NT2/D1 (cell line): ENCODE measurements at places on chromosomes 5 and 9.
A peak's percentile ranks its signal among the peaks of the same experiment; 100 is the strongest.

GRCh38 chr5:96736937-96737336 lies 70.8 kb downstream of the ERAP1 start:
- DNase-seq: no peak

GRCh38 chr5:156322666-156323065 lies 4.3 kb upstream of the SGCD start:
- DNase-seq: no peak

- DNase-seq: no peak
These were observed 150.1 kb downstream of the DAB2IP start for GRCh38 chr9:121801579-121801978.

- no peak for DNase-seq
These were observed 13.3 kb upstream of the SEPTIN8 start for GRCh38 chr5:132790201-132790865.

DNA sequence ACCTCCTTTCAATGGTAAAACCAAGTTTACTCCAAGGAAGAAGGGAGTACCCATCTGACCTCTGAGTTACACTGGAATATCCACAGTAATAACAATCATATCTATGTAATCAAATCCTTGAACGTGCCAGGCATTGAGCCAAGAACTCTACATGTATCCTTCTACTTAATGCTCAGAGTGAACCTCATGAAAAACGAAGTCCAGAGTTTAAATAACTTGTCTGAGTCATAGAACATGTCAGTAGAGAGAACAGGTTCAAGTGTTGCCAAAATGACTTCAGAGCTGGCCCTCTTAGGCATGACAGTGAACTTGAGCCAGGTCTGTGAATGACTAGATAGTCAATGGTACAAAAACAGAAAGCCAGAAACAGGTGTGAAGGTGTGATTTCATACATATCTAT lies 164.1 kb upstream of the ZNF618 start:
- no peak for DNase-seq

- DNase-seq: no peak
These were observed 608 bp downstream of the ELOVL7 start for GRCh38 chr5:60843386-60843935.

GRCh38 chr5:132226516-132227234 lies 978 bp downstream of the P4HA2 start:
- no peak for DNase-seq

- DNase-seq: no peak
These were observed 599 bp downstream of the NMRK1 start for GRCh38 chr9:75087289-75087823.

DNA sequence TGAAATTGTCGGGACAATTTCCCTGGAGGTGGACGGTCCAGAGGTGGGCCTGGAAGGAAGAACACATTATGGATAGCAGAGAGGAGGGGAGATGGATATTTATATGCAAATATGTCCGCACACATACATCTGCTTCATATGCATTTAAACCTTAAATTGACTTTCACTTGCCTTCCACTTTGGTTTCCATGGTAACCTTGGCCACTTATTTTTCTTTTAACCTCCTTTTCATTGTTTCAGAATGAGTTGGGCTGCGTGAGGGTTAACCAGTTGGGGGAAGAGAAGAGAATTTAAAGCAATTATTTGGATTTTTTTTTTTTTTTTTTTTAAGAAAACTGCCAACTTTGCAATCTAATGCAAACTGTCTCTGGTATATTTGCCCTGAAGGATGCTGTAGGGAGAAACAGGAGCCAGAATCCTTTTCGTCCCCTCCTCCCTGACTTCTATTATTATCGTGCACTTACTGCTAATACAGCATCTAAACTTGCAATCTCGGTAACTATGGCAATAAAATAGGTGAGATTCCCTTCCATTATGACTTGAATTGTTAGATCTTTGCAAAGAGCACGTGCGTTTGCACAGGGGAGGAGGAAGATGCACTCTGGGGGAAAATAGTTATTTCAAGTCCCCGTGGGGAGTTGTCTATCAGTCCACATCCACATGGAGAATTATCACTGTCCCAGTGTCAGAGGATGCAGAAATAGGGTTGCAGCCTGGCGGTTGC lies 35.6 kb downstream of the TLR4 start:
- no peak for DNase-seq

DNA sequence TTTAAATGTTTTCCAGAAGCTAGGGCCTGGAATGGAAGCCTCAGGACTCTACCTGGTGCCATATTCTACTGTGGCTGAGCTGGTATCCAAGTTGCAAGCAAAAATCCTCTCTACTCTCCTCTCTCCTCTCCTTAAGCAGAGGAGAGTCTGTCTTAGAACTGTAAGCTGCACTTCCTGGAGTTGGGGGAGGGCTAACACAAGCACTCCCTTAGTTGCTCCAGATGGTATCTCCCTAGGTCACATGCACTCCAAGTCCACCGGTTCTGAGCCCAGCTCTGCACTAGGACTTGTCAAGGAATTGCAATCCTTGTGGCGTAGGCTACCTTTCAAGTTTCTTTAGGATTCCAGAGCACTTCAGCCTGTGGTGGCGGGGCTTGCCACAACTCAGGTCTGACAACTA lies 513.9 kb upstream of the RGMB start:
- no peak for DNase-seq

- DNase-seq: no peak
These were observed 16.0 kb downstream of the LYRM7 start for GRCh38 chr5:131186561-131187256.

DNA sequence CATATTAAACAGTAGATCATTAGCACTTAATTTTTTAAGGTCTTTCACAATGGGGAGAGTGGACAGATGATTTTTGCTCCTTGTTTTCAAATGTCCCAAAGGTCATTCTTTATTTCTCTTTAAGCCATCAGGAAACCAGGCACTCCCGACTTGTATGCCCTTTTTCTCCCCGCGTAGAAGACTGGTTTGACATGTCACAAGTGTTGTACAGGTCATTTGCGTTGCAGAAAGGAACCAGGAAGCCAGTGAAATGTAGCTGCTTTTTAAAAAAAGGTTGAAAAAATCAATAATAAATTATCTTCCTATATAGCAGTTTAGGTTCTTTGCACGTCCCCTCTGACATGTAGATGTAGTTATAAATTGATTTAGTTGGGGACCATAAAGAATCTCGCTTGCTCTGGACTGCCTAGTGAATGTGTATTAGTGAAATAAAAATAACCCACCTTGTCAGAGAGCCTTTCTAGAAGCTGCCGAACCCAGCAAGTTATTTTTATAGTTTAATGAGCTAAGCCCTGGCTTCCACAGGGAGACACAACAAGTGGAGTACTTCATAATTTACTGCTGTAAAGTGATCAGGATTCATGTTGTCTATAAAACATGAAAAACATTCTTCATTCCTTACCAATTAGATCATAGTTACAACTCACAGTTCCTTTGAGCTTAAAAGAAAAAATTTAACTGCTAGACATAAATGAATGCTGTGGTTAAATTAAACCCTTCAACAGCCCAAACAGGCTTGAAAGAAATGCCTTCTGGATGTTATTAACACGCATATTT lies 404.6 kb downstream of the CSNK1G3 start:
- DNase-seq: no peak

GRCh38 chr5:176578391-176578808 lies 29.3 kb downstream of the CDHR2 start:
- DNase-seq: peak; percentile 55

DNA sequence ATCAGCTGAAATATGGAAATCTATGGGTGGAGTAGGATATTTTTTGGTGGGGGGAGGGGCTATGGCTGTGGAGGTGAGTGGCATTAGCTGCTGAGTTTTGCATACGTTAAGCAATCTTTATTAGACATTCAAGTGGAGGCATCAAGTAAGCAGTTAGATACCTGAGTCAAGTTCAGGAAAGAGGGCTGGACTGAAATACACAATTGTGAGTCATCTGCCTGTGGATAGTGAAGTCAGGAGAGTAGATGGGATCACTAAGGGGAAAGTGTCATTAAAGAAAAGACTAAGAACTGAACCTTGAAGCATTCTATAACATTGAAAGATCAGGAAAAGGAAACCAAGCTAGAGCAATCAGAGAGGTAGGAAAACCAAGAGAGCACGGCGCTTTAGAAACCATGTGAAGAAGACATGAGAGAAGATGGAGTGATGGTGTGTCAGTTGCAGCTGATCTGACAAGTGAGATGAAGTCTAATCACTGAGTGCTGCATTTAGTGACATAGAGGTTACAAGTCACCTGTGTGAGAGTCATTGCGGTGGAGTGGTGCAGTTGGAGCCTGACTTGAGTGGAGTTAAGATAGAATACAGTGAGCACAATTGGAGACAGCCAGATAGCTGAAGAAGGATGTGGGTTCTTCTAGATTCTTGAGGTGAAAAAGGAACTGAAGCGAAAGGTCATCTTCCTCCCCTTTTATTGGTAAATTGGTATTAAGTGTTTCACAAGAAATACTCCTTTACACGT lies 88.7 kb downstream of the PIP5K1B start:
- DNase-seq: no peak

- no peak for DNase-seq
These were observed 75.4 kb downstream of the DOCK2 start for GRCh38 chr5:169712428-169712827.

- DNase-seq: no peak
These were observed 297.9 kb downstream of the TLE1 start for GRCh38 chr9:81391457-81391825.

DNA sequence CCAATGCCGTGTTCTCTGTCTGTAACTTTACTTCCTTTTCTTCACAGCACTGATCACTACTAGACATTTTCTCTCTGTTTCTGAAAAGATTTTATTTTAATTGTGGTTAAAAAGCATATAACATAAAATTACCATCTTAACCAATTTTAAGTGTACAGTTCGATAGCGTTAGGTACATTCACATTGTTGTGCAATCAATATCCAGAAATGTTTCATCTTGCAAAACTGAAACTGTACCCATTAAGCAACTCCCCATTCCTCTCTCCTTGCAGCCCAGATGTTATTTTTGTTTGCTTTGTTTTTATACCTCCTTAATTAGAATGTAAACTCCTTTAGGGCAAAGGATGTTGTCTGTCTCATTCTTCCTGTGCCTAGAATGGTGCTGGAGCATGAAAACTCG lies 47.5 kb downstream of the COL27A1 start:
- DNase-seq: no peak

- DNase-seq: no peak
These were observed 473.0 kb downstream of the CETN3 start for GRCh38 chr5:89936576-89936975.

DNA sequence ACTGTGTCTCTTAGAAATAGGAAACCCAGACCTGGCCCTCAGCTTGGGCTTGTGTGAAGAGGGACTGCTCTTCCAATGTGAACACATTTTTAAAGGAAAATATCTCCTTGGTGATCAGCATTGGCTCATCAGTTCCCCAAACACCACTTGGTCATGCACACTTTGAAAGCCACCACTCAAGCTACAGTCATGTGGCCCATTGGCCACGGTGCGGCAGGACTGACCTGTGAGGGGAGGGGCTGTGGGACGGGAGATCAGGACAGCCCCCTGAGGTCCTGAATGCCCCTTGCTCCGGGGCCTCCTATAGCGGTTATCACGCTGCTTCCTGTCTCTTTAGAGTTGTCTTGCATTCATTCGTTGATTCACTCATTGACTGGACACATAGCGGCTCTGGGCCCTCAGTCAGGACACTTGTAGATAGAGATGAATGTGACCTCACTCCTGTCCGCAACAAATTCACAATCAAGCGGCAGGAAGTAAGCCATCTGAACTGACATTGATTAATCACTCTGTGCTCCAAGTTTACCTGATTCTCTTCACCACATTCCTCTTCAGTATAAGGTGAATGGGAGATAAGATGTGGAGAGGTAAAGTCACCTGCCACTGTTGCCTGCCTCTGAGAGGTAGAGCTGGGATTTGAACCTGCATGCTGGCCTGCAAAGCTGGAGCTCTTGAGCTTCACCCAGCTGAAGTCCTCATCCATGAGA lies 73.1 kb downstream of the COL15A1 start:
- no peak for DNase-seq

GRCh38 chr5:159263569-159263905 lies 447 bp downstream of the UBLCP1 start:
- no peak for DNase-seq

DNA sequence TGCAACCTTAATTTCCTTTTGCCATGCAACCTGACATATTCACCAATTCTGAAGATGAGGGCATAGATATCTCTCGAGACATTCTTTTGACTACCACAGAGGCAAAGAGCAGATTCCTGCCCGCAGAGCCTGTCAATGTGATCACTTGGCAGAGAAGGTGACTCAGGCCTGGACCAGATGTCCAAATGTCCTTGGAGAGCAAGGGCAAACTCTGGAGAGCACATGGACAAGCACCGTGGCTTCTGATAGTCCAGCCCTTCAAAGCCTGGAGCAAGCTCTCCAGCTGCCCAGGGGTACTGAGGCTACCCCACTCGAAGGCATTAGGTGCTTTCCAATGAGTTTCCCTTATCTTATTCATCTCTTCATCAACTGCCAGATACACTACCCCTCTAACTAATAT lies 50.4 kb upstream of the ALDH1B1 start:
- DNase-seq: no peak

GRCh38 chr5:34686762-34687268 lies 30.7 kb downstream of the RAI14 start:
- DNase-seq: no peak

DNA sequence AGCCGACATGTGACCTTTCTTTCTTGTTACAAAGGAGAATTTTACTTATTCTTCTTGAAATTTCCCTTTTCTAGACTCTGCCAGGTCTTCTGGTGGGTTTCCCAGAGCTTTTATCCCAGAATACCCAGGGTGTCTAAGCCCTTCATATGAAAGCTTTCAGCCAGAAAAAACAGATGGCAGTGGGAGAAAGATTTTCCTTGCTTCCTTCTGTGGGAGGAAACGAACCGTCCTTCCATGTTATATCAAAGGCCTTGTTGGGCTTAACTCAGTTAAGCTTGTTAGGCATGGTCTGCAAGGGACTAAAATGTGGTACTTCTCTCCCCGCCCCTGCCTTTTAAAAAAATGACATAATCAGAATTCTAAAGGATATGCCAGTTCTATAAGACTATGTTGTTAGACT lies 47.5 kb downstream of the SPATA31D1 start:
- no peak for DNase-seq

- no peak for DNase-seq
These were observed 138.8 kb upstream of the LMX1B start for GRCh38 chr9:126474786-126475485.

- peak; percentile 22 for DNase-seq
These were observed 355.5 kb downstream of the TLR4 start for GRCh38 chr9:118059484-118060278.

DNA sequence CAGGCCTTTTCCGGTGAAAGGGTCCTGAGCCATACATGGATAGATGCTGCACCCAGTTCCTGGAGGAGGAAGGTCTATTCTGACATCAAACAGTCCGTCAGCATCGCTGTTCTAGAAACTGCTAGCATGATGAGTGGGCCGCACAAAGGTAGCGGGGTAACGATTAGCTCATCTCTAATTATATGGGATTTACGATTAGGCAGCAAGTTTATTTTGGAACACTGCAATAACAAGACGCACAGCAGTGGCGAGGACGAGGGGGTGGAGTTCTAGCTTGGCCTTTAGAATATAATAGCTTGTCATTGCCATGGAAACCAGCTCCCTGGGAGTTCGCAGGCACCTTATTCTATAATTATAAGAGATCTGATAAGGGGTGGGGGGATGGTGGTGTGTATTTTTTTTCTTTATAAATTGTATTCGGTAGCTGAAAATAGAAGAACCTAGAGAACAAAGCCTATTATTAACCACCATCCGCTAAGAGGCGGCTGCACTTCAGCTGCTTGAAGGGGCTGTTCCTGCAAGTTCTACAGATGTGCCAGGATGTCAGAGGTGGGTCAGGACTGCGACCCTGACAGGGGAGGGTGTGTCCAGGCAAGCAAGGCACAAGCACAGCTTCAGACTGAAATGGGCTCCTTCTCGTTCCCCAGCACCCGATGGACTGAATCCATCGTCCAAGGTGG lies 311.0 kb downstream of the AGTPBP1 start:
- DNase-seq: no peak

- no peak for DNase-seq
These were observed 19.4 kb upstream of the FABP6 start for GRCh38 chr5:160209917-160210316.

GRCh38 chr5:172805736-172806255 lies 28.3 kb upstream of the ERGIC1 start:
- no peak for DNase-seq
